Effector memory CD8-positive, alpha-beta T cell (primary cell): ENCODE measurements at places on chromosomes 4 and X.
A peak's percentile ranks its signal among the peaks of the same experiment; 100 is the strongest.

DNA sequence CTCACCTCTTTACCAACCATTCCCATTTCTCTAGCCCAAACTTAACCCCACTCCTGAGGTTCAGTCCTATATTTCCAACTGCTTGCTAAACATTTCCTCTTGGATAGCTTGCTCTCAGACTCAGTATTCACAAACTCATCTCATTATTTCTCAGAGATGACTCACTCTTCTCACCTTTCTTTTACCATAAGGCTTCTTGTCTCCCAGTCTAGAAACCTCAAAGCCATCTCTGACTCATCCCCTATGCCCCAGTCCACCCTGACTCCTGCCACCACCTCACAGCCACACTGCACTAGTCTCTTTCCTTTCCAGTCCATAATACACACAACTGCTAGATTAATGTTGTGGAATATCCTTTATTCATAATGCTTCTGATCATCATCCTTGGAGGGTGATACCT is 4.8 kb downstream of the FRMPD3 start:
- DNase-seq, result peak; percentile 34
- H3K27me3 ChIP-seq, result no peaks in the 10 kb centered on the region
- H3K4me1 ChIP-seq, result peaks cover 31% of the 10 kb centered on the region

- H3K27ac ChIP-seq, result no peak overlapping the region
- H3K4me3 ChIP-seq, result no peak overlapping the region
- no peaks in the 10 kb centered on the region for H3K36me3 ChIP-seq
- H3K27me3 ChIP-seq, result no peaks in the 10 kb centered on the region
- DNase-seq, result no peak
Measured at GRCh38 chr4:67080046-67080557, 465.2 kb downstream of the CENPC start.

GRCh38 chrX:132467026-132467425 is 21.8 kb downstream of the MBNL3 start:
- H3K4me3 ChIP-seq, result no peak overlapping the region
- no peaks in the 10 kb centered on the region for H3K36me3 ChIP-seq
- no peak overlapping the region for H3K27ac ChIP-seq
- no peaks in the 10 kb centered on the region for H3K4me1 ChIP-seq
- no peaks in the 10 kb centered on the region for H3K27me3 ChIP-seq

- H3K36me3 ChIP-seq, result peaks cover 24% of the 10 kb centered on the region
- peak overlapping the region; percentile 70 for H3K27ac ChIP-seq
- H3K4me3 ChIP-seq, result peak overlapping the region; percentile 33
- DNase-seq, result no peak
- H3K4me1 ChIP-seq, result peaks cover 14% of the 10 kb centered on the region
- no peaks in the 10 kb centered on the region for H3K27me3 ChIP-seq
Measured at GRCh38 chrX:123728016-123728415, 4.8 kb downstream of the THOC2 start.

GRCh38 chrX:68868316-68868715 is 39.5 kb downstream of the EFNB1 start:
- no peak for DNase-seq
- H3K36me3 ChIP-seq, result peaks cover 4% of the 10 kb centered on the region
- peaks cover 14% of the 10 kb centered on the region for H3K4me1 ChIP-seq
- no peak overlapping the region for H3K4me3 ChIP-seq
- H3K27me3 ChIP-seq, result no peaks in the 10 kb centered on the region
- H3K27ac ChIP-seq, result peak overlapping the region; percentile 36

DNA sequence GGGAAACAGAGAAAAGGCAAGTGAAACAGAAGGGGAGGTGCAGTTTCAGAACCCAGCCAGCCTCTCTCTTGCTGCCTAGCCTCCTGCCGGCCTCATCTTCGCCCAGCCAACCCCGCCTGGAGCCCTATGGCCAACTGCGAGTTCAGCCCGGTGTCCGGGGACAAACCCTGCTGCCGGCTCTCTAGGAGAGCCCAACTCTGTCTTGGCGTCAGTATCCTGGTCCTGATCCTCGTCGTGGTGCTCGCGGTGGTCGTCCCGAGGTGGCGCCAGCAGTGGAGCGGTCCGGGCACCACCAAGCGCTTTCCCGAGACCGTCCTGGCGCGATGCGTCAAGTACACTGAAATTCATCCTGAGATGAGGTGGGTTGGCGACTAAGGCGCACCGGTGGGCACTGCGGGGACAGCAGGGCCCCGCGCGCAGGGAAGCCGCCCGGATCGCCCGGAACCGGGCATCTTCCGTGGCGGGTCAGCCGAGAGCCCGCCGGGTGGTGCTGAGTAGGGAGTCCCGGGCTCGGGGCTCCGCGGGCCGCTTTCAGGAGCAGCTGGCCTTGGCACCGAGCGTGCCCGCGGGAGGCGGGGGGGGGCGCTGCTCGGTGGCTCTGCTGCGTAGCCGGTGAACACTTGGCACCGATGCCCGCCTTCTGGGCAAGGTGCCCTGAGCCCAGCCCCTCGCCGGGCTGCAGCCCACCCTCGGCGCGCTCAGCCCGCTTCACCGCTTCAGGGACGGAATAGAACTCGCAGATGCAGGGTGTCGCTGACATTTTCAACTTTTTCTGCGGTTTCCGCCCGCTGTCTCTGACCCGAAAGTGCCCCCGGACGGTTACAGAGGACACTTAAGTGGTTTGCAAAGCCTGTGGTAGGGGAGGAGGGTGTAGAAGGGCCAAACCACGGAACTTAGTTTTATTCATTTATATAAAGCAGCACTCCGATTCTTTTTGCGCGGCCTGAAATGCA is at the start of gene CD38:
CD38 (plus strand) TSS at position 40 of the 953 bp plus-strand sequence; CDS start at position 127, 87 bp downstream.
- H3K27me3 ChIP-seq, result peaks cover 3% of the 10 kb centered on the region
- peak within 1 kb of the TSS; percentile 83 for H3K4me3 ChIP-seq
- H3K27ac ChIP-seq, result peak within 1 kb of the TSS; percentile 63
- peak; percentile 46 for DNase-seq
- H3K4me1 ChIP-seq, result peaks cover 30% of the 10 kb centered on the region

DNA sequence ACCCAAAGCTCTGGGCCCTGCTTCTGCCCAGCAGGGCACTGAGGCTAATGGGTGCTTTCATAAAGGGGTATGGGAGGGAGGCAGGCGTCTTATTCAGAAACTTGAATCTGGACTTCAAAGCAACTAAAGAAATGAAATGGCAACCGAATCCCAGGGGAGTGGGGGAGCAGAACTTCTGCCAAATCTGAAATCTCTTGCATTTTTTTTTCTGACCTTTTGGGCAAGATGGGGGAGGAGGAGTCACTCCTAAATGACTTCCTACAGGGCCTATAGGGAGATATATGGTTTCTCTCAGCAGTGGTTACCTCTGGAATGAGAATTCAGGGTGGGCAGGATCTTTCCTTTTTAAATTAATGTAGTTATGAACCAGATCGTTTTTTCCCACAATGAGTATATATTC is 30.6 kb upstream of the KIAA1210 start:
- no peaks in the 10 kb centered on the region for H3K36me3 ChIP-seq
- no peak overlapping the region for H3K27ac ChIP-seq
- DNase-seq, result no peak
- no peaks in the 10 kb centered on the region for H3K4me1 ChIP-seq

GRCh38 chrX:118550792-118551191 is 55.2 kb downstream of the DOCK11 start:
- H3K36me3 ChIP-seq, result peaks cover 61% of the 10 kb centered on the region
- no peaks in the 10 kb centered on the region for H3K27me3 ChIP-seq
- no peaks in the 10 kb centered on the region for H3K4me1 ChIP-seq
- no peak overlapping the region for H3K4me3 ChIP-seq
- no peak for DNase-seq

- no peak overlapping the region for H3K27ac ChIP-seq
- no peaks in the 10 kb centered on the region for H3K27me3 ChIP-seq
- H3K4me3 ChIP-seq, result no peak overlapping the region
- H3K36me3 ChIP-seq, result no peaks in the 10 kb centered on the region
Measured at GRCh38 chr4:54473798-54474197, 184.0 kb upstream of the KIT start.

GRCh38 chr4:78648640-78649363 is 97.2 kb downstream of the ANXA3 start:
- peaks cover 11% of the 10 kb centered on the region for H3K27me3 ChIP-seq
- H3K4me3 ChIP-seq, result no peak overlapping the region
- H3K36me3 ChIP-seq, result no peaks in the 10 kb centered on the region

DNA sequence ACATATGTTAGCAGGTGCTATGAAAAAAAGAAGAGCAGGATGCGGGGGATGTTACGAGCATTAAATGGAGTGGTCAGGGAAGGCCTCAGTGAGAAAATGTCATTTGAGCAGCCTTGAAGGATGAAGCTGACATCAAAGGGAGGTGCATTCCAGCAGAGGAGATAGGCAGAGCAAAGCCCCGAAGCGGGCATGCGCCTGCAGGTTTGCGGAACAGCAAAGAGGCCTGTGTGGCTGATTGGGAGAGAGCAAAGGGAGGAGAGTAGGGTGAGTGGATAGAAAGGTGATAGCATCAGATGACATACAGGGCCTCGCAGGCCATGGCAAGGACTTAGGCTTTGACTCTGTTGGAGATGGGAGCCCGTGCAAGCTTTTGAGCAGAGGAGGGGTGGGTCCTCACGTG is 95.4 kb upstream of the GPR50 start:
- no peak for DNase-seq
- no peak overlapping the region for H3K27ac ChIP-seq
- H3K4me3 ChIP-seq, result no peak overlapping the region

DNA sequence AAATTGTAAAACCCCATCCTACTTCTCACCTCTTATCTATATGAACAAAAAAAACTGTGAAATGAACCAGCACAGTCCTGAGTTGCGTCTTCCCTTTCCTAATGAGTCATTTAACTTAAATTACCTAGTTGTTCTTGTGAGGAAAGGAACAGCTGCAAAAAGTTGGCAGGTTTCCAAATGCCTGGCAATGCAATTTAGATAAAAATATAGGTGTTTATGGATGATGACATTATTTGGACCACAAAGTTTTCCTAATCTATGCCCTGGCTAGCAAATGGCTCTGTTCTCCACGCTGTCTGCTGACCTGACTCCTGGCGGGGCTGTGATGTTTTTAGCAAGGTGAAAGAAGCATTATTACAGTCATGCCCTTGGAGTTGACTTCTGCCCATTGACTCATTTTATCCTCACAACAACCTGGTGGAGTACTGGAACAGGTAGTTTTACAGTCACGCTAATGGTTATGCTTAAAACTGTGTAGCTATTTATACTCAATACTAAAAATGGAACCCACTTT is 29.8 kb upstream of the RELL1 start:
- H3K36me3 ChIP-seq, result no peaks in the 10 kb centered on the region
- H3K27ac ChIP-seq, result no peak overlapping the region
- DNase-seq, result no peak

DNA sequence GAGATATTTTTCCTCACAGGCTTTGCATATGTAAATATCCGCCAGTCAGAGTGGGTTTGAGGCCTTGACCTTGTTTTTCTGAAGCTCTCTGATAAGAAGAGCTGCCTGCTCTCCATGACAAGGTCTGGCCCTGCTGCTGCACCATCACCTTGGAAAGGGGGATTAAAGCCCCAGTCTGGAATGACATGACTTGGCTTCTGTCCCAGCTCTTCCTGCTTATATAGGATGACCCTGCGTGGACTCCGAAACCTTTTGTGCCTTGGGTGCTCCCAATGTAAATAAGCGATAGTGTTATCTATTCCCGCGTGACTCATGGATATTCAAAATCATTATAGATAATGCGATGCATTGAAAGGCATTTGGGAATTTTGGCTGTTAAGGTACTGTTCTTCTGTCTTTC is 139.3 kb downstream of the BMPR1B start:
- no peak overlapping the region for H3K27ac ChIP-seq
- H3K4me3 ChIP-seq, result no peak overlapping the region
- H3K4me1 ChIP-seq, result no peaks in the 10 kb centered on the region

- no peaks in the 10 kb centered on the region for H3K4me1 ChIP-seq
- no peak overlapping the region for H3K4me3 ChIP-seq
- DNase-seq, result no peak
- H3K27ac ChIP-seq, result no peak overlapping the region
- no peaks in the 10 kb centered on the region for H3K27me3 ChIP-seq
Measured at GRCh38 chr4:74897386-74897785, 35.5 kb upstream of the PARM1 start.

DNA sequence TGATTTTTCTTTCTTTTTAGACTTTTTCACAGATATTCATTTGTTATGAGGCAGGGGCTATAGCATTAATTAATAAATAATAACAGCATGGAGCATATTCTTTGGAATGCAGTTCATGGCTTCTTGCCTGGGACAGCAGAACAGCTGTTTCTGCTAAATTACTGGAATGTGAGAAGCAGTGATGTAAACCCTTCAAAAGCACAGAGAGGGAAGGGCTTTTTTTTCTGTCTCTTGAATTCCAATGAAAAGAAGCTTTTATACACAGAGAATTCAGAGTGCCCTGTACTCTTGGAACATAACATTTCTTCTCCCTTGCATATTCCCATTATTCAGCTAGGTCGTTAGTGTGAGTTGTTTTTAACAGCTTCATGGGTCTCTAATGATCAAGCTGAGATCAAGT is 28.5 kb upstream of the ANK2 start:
- H3K4me1 ChIP-seq, result no peaks in the 10 kb centered on the region
- no peak for DNase-seq
- H3K27me3 ChIP-seq, result no peaks in the 10 kb centered on the region
- no peak overlapping the region for H3K4me3 ChIP-seq
- no peak overlapping the region for H3K27ac ChIP-seq

DNA sequence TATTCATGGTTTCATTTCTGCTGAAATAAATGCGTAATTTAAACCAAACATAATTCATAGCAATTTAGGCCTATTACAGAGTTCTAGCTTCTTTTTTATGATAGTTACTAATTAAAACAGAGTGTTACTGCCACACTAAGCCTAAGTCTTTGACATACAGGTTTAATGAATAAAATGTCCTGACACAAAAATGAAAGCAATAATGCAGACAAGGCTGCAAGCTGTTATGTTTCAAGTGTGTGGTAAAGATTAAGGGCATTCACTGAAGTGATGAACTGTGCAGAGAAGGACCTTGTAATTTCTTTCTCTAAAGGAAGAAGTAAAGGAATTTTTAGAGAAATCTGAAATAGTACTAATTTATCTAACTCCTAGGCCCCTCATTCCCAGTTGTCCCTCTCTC is 2.9 kb downstream of the NDNF start:
- no peak overlapping the region for H3K4me3 ChIP-seq
- no peak overlapping the region for H3K27ac ChIP-seq
- H3K36me3 ChIP-seq, result peaks cover 6% of the 10 kb centered on the region
- peaks cover 18% of the 10 kb centered on the region for H3K4me1 ChIP-seq
- no peak for DNase-seq
- peaks cover 66% of the 10 kb centered on the region for H3K27me3 ChIP-seq

DNA sequence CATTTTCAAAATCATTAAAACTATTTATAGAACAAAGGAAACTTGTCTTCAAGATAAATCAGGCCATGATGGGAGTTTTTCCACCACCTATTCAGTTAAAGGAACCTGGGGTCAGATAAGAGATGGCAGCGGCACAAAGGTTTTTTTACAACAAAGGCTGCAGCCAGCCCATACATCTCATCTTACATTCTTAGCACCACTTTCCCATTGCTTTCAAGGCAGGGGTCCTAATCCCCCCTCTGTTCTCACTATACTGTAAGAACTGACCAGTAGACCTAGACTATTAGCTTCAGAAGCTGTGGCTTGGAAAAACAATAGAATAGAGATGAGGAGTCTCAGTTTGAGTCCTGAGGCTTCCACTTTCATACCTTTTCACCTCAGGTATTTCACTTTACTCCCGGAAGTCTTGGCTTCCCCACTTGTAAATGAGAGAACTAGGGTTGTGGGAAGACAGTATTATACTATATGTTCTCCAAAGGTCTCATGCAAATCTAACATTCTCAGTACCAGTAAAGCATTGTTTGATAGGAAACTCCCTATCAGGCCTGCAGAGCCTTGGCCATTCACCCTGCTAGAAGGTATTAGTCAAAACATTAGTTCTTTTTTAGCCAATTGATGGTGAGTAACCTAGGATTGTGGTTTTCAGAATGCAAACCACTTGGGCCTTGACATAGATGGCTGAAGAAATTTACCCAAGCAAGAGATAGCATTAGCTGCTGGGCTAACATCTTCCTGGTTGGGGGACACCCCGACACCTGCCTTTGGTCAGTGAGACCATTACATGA is 182.9 kb upstream of the PBDC1 start:
- DNase-seq, result no peak
- H3K27me3 ChIP-seq, result peaks cover 11% of the 10 kb centered on the region
- H3K27ac ChIP-seq, result no peak overlapping the region
- no peak overlapping the region for H3K4me3 ChIP-seq
